ENCODE measurements at places on chromosomes 12 and 14. TPM values are rescaled to one million over a fixed set of nuclear protein-coding genes. Genes with fewer than 3 reads are reported as not detected.

DNA sequence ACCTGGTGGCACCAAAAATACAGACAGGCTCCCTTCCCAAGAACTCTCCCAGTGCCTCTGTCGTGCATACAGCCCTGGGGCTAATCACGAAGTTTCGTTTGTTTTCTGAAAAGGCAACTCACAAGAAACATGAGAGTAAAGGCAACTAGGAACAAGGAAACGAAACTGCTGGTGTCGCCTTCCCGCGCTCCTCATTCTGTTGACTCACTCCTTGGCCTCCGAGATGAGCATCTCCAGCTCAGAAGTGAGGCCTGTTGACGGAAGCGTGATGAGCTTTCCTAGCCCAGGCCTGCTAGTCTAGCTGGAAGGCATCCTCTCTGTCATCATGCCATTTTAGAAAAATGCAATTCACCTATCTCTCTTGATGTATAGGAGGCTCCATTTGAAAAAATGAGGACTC is 50.5 kb downstream of the TTC9 start:
- no peak for DNase-seq
- H3K4me1 ChIP-seq: peaks cover 4% of the 10 kb centered on the region
- H3K36me3 ChIP-seq: no peaks in the 10 kb centered on the region
- H3K4me3 ChIP-seq: no peak overlapping the region
- no peaks in the 10 kb centered on the region for H3K27me3 ChIP-seq

The FAM90A1 gene
- 0.09 TPM for total RNA-seq

- no peak for DNase-seq
- no peaks in the 10 kb centered on the region for H3K4me1 ChIP-seq
- H3K27ac ChIP-seq: no peak overlapping the region
- H3K4me3 ChIP-seq: no peak overlapping the region
These were observed 35.4 kb downstream of the SLC38A1 start for GRCh38 chr12:46233423-46233822.

GRCh38 chr12:97299847-97300246 is 162.8 kb upstream of the RMST start:
- H3K4me1 ChIP-seq: no peaks in the 10 kb centered on the region
- no peak overlapping the region for H3K4me3 ChIP-seq
- H3K36me3 ChIP-seq: peaks cover 13% of the 10 kb centered on the region
- DNase-seq: no peak
- no peaks in the 10 kb centered on the region for H3K27me3 ChIP-seq
- H3K27ac ChIP-seq: no peak overlapping the region

DNA sequence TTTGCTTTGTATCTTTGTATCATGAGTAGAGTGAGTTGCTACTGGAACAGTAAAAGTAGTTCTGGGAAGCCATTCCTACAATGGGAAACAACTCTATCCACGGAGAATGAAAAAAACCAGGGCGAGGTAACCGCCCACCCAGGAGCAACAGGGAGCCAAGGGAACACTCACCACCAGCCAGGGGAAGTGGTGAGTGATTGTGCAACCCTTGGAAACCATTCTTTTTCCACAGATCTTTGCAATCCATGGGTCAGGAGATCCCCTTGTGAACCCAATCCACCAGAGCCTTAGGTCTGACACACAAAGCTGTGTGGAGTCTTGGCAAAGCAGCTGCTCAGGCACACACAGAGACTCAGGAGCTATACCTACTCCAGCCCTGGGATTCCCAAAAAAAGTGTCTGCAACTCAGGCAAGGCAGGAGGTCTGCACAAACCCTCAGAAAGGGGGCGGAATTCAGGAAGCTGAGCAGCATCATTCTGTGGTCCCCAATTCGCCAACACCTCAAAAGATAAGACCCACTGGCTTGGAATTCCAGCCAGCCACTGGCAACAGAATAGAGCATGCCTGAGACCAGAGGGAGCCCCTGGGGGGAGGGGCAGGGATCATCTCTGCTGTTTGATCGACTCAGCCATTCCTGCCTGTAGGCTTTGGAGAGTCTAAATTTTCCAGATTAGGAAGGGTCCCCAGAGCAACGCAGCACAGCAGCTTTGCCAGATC is 52.1 kb upstream of the PPFIA2 start:
- peaks cover 3% of the 10 kb centered on the region for H3K4me1 ChIP-seq
- H3K27ac ChIP-seq: no peak overlapping the region
- peaks cover 2% of the 10 kb centered on the region for H3K36me3 ChIP-seq
- H3K4me3 ChIP-seq: no peak overlapping the region
- H3K27me3 ChIP-seq: no peaks in the 10 kb centered on the region

DNA sequence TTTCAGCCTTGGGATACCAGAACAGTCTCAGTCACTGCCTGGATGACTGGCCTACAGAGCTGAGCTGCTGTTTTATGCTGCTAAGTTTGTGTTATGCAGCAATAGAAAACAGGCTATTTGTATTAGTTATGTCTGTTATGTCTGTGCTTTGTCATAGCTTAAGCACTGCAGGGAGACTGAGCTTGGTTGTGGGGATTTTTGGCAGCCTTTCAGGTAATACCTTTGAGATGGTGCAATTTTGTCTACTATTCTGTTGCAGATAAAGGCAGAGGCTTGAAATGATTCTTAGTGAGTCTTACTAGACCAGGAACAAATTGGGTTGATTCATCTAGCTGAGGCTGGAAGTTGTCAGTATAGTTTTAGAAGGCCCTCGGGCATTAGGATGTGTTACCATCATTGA is 201.3 kb upstream of the RBM19 start:
- no peaks in the 10 kb centered on the region for H3K36me3 ChIP-seq
- H3K27ac ChIP-seq: no peak overlapping the region
- no peak for DNase-seq
- no peaks in the 10 kb centered on the region for H3K4me1 ChIP-seq

DNA sequence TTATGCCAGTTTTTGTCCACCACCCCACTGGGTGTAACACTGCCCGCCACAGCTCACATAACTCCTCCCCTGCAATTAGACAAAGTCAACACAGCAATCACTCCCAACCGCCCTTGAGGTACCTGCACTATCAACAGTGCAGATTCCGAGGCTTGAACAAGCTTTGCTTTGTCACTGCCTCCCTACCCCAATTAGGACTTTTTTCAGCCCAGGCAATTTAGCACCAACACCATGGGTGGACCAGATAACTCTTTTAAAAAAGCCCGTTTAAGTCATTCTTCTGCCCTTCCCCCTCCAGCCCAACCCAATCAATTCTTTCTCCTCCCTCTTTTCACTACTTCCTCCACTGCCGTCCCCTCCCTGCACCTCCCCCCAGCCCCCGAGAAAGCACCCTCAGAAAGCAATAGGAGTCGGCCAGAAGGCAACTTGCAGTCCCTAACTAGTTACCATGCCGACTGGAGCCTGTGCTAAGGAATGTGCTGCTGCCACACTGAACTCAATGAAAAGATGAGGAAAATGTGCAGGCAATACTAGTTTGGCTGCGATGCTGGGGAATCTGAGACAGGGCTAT is 45.7 kb upstream of the OTX2 start:
- DNase-seq: peak; percentile 84
- no peak overlapping the region for H3K27ac ChIP-seq
- peaks cover 4% of the 10 kb centered on the region for H3K36me3 ChIP-seq
- peaks cover 4% of the 10 kb centered on the region for H3K4me1 ChIP-seq
- H3K27me3 ChIP-seq: no peaks in the 10 kb centered on the region
- peak overlapping the region; percentile 82 for H3K4me3 ChIP-seq

Data from H9 (cell line).